ENCODE measurements at places on chromosomes 1 and 21. TPM values are rescaled to one million over a fixed set of nuclear protein-coding genes. Genes with fewer than 3 reads are reported as not detected.

Gene PLCH2
- total RNA-seq = 0.59 TPM

Gene SYT14
- total RNA-seq = 4.1 TPM

Gene RUNX3
- total RNA-seq = 0.16 TPM

Gene RXFP4
- not detected for total RNA-seq

DNA sequence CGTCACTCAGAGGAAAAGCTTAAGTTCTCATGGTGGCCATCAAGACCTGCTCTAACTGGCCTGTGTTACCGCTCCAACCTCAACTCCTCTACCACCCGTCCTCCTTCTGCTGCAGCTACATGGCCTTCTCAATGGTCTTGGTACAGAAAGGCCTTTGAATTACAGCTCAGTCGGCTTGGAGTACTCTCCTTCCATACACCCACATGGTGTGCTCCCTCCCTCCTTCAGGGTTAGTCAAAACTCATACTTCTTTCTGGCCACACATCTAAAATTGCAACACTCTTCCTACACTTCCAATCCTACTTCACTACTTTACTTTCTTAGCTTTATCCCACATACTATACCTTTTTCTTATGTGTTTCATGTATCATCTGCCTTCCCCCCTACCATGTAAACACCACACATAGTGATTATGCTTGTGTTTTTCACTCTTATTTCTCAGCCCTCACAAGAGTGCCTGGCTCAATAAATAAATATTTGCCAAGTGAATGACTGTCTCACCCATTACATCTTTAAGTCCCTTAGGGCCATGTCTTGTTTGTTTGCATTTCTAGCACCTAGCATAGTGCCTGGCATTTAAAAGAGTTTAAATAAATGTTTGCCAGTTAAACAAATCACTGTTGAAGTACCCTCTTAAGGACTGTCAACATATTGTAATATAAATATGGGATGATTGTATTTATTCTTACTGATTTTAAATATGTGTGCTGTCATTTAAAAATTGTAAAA lies 37.6 kb upstream of the HMCN1 start:
- no peak overlapping the region for H3K4me3 ChIP-seq
- peak overlapping the region; percentile 87 for H3K27ac ChIP-seq
- H3K4me1 ChIP-seq = no peaks in the 10 kb centered on the region
- H3K36me3 ChIP-seq = no peaks in the 10 kb centered on the region

- H3K4me3 ChIP-seq = no peak overlapping the region
- no peak for DNase-seq
- peaks cover 4% of the 10 kb centered on the region for H3K36me3 ChIP-seq
- no peaks in the 10 kb centered on the region for H3K27me3 ChIP-seq
- H3K27ac ChIP-seq = no peak overlapping the region
Measured at GRCh38 chr1:179298952-179299351, 5.4 kb downstream of the SOAT1 start.

GRCh38 chr21:44872649-44873355 lies 688 bp downstream of the PTTG1IP start:
- peaks cover 49% of the 10 kb centered on the region for H3K4me1 ChIP-seq
- peak overlapping the region; percentile 96 for H3K4me3 ChIP-seq
- peak overlapping the region; percentile 92 for H3K27ac ChIP-seq

DNA sequence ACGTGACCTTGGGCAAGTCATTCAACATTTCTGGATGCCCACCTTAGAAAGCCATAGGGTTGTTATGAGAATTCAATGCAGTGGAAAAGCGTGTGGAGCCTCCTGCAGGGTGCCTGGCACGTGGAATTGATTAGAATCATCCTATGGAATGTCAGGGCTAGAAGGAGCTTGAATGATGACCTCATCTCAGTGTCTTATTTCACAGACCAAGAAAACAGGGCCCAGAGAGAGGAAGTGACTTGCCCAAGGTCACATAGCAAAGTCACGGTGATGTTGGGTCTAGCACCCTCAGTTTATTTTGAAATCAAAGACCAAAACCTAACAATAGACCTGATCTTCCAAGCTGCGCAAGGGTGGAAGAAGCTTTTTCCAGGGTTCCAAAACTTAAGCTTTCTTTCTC lies 6.0 kb downstream of the TRABD2B start:
- H3K4me3 ChIP-seq = no peak overlapping the region
- H3K27me3 ChIP-seq = peaks cover 98% of the 10 kb centered on the region
- DNase-seq = no peak
- no peaks in the 10 kb centered on the region for H3K36me3 ChIP-seq
- H3K4me1 ChIP-seq = peaks cover 28% of the 10 kb centered on the region

DNA sequence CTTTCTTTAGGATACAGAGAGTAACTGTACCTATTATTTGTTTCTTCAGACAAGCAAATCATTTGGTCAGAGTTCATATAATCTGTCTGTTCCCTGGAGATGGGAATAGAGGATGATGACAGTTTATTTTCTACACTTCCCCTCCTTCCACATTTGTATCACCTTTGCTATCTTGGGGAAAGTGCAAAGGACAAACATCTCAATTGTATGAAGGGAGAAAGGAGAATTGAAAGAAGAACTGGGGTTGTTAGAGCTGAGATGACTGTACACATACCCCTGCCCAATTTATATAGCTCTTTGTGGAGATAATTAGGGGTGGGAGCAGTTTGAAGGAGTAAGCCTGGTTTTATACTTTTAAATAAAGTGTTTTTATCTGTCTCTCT lies 14.0 kb downstream of the POLR3GL start:
- no peak for DNase-seq
- no peak overlapping the region for H3K27ac ChIP-seq
- no peak overlapping the region for H3K4me3 ChIP-seq
- H3K36me3 ChIP-seq = no peaks in the 10 kb centered on the region
- H3K27me3 ChIP-seq = no peaks in the 10 kb centered on the region
- peaks cover 11% of the 10 kb centered on the region for H3K4me1 ChIP-seq

DNA sequence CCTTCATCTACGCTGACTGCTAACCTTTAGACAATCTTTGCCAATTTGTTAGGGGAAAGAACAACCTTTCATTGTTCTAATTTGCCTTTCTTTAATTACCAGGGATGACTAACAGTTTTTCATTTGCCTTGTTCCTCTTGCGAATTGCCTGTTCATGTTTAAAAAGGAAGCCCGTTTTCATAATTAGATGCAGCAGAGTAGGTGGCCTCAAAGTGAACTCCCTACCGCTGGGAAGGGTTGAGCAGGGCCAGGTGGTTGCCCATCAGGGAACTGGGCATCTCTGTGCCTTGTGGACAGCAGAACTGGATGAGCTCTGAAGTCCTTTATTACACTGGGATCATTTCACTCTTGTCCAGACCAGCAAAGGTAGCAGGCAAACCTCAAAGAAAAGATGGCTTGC lies 59.0 kb downstream of the HIVEP3 start:
- DNase-seq = no peak
- H3K36me3 ChIP-seq = no peaks in the 10 kb centered on the region
- H3K4me1 ChIP-seq = peaks cover 29% of the 10 kb centered on the region
- peaks cover 6% of the 10 kb centered on the region for H3K27me3 ChIP-seq
- H3K27ac ChIP-seq = no peak overlapping the region

Gene ZNF695
- total RNA-seq = 21.8 TPM

GRCh38 chr1:67586596-67586995 lies 98.4 kb upstream of the GADD45A start:
- DNase-seq = no peak
- H3K36me3 ChIP-seq = no peaks in the 10 kb centered on the region
- no peaks in the 10 kb centered on the region for H3K27me3 ChIP-seq
- no peak overlapping the region for H3K4me3 ChIP-seq
- no peak overlapping the region for H3K27ac ChIP-seq
- peaks cover 13% of the 10 kb centered on the region for H3K4me1 ChIP-seq

- H3K36me3 ChIP-seq = no peaks in the 10 kb centered on the region
- DNase-seq = no peak
- peak overlapping the region; percentile 88 for H3K4me3 ChIP-seq
- H3K27me3 ChIP-seq = peaks cover 69% of the 10 kb centered on the region
Measured at GRCh38 chr1:65255035-65255655, 54.2 kb upstream of the DNAJC6 start.

DNA sequence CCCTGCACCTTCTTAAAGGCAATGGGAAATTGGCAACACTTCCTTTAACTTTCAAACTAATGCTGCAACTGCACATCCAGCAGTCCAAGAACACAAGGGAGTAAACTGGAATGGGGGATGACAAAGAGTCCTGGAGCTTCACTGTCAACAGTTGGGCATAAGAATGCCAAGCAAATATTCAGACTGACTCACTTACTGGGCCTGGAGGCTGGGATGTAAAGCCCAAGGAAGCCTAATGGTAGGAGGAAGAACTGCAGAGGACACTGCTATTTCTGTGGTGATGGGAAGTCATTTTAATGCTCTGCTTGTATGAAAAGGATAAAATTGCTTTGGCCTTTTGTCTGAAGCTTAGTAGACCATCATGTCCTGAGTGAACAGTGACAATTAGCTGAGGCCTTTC lies 15.7 kb upstream of the DMRTA2 start:
- H3K27ac ChIP-seq = no peak overlapping the region
- no peaks in the 10 kb centered on the region for H3K4me1 ChIP-seq
- no peak overlapping the region for H3K4me3 ChIP-seq
- no peak for DNase-seq

DNA sequence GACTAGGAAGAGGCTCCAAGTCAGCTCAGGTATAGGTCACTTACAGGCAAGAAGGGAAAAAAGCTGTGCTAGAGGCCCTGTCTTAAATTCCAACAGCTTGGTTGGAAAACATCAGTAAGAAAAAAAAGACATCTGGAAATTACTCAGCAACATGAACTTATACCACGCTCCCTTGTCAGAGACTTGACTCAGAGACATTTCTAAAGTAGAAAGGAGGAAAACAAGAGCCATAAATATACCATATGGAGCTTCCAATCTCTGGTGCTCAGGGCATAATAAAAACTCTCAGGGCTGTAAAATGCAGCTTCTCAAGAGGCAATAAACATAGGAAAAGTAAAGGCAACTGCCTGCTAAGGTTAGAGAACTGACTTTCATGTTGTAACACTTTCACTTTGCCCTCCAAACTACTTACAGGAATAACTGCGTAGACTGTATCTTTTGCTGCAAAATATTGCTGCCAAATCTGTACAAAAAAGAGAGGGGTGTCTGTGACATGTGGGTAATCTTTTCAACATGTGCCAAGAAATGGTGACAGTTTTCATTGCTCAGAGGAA lies 14.7 kb downstream of the ATPAF1 start:
- no peaks in the 10 kb centered on the region for H3K4me1 ChIP-seq
- H3K4me3 ChIP-seq = no peak overlapping the region
- peaks cover 39% of the 10 kb centered on the region for H3K36me3 ChIP-seq

- no peak overlapping the region for H3K27ac ChIP-seq
- no peaks in the 10 kb centered on the region for H3K27me3 ChIP-seq
Measured at GRCh38 chr1:195745189-195746010, 862.8 kb downstream of the KCNT2 start.

Gene FRRS1
- total RNA-seq = 9.3 TPM

GRCh38 chr1:61950418-61950817 lies 208.1 kb downstream of the PATJ start:
- H3K4me1 ChIP-seq = peaks cover 14% of the 10 kb centered on the region
- no peaks in the 10 kb centered on the region for H3K27me3 ChIP-seq
- no peak overlapping the region for H3K27ac ChIP-seq
- H3K4me3 ChIP-seq = no peak overlapping the region
- no peak for DNase-seq

GRCh38 chr1:65939191-65939590 lies 146.5 kb downstream of the PDE4B start:
- no peak overlapping the region for H3K27ac ChIP-seq
- DNase-seq = no peak
- H3K4me1 ChIP-seq = no peaks in the 10 kb centered on the region
- no peak overlapping the region for H3K4me3 ChIP-seq

DNA sequence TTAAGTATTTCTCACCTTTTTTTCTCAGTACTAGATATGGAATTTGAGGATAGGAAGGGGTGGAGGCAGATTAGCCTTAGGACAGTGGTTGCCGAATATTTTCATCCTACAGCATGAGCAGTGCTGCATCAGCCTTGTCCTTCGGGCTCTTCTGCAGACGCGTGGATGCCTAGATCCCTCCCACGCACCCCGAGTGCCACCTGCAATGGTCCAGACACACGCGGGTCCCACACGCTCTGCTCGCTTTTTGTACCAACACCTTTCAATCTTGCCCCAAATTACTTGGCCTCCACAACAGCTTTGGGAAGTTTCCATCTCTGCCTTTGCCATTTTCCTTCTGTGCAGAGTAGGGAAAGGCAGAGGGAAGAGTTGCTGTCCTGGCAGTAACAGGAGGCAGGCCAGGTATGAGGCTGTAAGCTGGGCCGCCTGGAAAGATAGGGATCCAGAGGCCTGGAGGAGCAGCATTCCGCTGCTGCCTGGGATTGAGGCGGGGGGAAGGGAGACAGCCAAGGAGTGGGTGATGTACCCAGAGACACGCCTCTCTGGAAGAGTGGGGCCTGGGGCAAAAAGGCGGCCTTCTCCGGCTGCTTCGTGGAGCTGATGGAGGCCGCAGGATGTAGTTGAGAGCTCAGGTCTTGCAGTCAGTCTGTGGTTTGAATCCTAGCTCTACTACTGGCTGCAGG lies 467.7 kb downstream of the KIF26B start:
- no peak for DNase-seq
- no peak overlapping the region for H3K27ac ChIP-seq
- peaks cover 3% of the 10 kb centered on the region for H3K36me3 ChIP-seq
- H3K27me3 ChIP-seq = no peaks in the 10 kb centered on the region
- H3K4me1 ChIP-seq = no peaks in the 10 kb centered on the region

DNA sequence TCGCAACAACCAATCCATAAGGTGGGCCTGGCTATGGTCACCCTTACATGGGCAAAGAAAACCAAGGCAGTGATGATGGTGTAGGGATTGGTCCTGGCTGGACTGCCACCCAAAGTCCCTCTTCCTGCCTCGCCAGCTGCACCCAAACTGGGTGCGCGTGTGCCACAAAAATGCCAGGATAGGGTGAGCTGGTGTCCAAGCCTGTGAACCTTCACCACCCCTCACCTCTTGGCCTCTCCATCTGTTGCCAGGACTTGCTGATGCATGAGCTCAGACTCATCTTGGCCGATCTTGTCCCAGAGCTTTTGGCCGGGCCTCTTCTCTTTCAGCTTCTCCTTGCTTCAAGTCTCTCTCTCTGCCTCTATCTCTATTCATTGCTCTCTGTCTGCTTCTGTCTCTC lies 41.8 kb downstream of the FOXD2 start:
- no peak for DNase-seq
- H3K4me3 ChIP-seq = no peak overlapping the region
- no peaks in the 10 kb centered on the region for H3K36me3 ChIP-seq
- H3K27ac ChIP-seq = no peak overlapping the region

DNA sequence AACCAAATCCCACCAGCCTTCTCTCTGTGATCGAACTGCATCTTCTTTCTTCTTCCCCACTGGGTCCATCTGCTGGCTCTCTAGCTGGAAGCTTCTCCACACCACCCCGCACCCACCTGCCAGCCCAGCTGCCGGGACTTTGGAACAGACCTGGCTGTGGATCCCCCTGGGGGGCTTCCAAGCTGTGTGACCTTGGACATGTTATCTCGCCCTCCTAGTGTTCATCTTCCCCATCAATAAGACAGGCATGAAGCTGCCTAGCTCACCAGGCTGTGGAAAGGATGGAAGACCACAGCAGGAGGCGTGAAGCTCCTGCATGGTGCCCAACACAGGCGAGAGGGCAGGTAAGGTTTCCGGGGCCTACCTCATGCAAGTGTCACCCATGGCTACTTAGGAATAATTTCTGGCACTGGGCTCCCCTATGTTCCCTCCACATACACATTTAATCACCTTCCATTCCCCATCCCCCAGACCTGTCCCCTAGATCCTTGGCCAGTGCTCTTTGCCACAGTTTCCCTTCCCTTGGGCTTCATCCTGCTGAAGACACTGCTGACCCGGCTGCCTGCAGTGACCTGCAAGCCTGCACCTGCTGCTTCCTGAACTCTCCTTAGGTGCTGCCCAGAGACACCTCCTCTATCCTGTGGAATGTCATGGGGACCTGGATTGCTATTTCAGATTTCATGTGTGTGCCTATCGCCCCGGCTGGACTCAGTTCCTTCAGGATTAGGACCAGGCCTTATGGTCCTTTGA lies 13.2 kb upstream of the C2CD2 start:
- H3K27ac ChIP-seq = no peak overlapping the region
- no peak for DNase-seq
- H3K4me3 ChIP-seq = no peak overlapping the region
- peaks cover 36% of the 10 kb centered on the region for H3K4me1 ChIP-seq
- H3K27me3 ChIP-seq = peaks cover 12% of the 10 kb centered on the region

Measured in neural crest cell (in vitro differentiated cells).